Large intestine (tissue), 12 donors: ENCODE measurements at places on chromosomes 13 and 19.

DNA sequence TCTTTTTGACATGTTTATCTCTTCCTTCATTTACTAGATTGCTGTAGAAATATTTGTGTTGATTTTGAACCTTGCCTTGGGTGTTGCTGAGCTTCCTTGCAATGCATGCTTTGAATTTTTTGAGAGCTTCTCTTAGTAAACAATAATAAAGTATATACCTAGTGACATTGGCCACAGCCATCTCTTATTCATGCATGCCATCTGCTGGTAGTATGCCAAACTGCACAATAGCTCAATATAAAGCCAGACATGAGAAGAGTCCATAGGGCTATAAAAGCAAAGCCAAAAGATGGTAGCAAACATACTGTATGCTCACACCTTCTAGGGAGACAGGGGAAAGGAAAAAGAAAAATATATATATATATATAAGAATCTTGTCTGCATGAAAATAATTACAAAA is 18.9 kb upstream of the ZSCAN5A start:
- no peaks in the 10 kb centered on the region for H3K4me1 ChIP-seq
- H3K27me3 ChIP-seq, result no peaks in the 10 kb centered on the region
- H3K36me3 ChIP-seq, result no peaks in the 10 kb centered on the region
- no peak for DNase-seq
- H3K27ac ChIP-seq, result no peak overlapping the region

GRCh38 chr13:93843082-93843481 is 616.5 kb downstream of the GPC6 start:
- H3K27me3 ChIP-seq, result no peaks in the 10 kb centered on the region
- H3K36me3 ChIP-seq, result no peaks in the 10 kb centered on the region

GRCh38 chr19:53808710-53809125 is 15.4 kb downstream of the NLRP12 start:
- H3K4me1 ChIP-seq, result no peaks in the 10 kb centered on the region
- H3K36me3 ChIP-seq, result no peaks in the 10 kb centered on the region
- H3K4me3 ChIP-seq, result no peak overlapping the region
- no peaks in the 10 kb centered on the region for H3K27me3 ChIP-seq

DNA sequence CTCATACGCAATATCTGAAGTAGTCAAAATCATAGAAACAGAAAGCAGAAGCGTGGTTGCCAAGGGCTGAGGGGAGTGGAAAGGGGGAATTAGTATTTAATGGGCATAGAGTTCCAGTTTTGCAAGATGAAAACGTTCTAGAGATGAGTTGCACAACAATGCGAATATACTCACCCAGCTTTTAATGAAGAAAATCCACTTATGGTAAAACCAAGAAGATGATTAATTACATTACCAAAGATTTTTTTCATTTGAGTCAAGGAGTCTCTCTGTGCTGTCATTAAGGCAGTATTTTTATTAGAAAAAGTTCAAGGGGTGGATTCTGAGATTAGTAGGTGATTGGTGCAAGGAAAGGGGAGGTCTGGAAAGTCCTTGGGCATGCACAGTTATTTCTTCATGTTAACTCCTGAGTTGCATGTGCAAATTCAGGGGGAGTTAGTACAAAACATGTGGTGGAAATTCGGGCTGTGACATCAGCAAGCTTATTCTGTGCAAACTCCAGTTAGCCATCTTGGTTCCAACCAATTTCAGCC is 6.9 kb upstream of the CBY2 start:
- no peaks in the 10 kb centered on the region for H3K36me3 ChIP-seq
- no peak overlapping the region for H3K27ac ChIP-seq
- no peaks in the 10 kb centered on the region for H3K4me1 ChIP-seq
- H3K4me3 ChIP-seq, result no peak overlapping the region

GRCh38 chr19:39997638-39998216 is 867 bp downstream of the ZNF546 start:
- peak overlapping the region; percentile 81 for H3K4me3 ChIP-seq
- H3K36me3 ChIP-seq, result no peaks in the 10 kb centered on the region
- H3K4me1 ChIP-seq, result peaks cover 12% of the 10 kb centered on the region
- no peak for DNase-seq
- no peaks in the 10 kb centered on the region for H3K27me3 ChIP-seq
- no peak overlapping the region for H3K27ac ChIP-seq

GRCh38 chr19:39479916-39480315 is 722 bp upstream of the TIMM50 start:
- no peaks in the 10 kb centered on the region for H3K27me3 ChIP-seq
- DNase-seq, result no peak
- peaks cover 9% of the 10 kb centered on the region for H3K4me1 ChIP-seq
- H3K27ac ChIP-seq, result peak overlapping the region; percentile 72
- H3K36me3 ChIP-seq, result peaks cover 23% of the 10 kb centered on the region

- peaks cover 2% of the 10 kb centered on the region for H3K4me1 ChIP-seq
- DNase-seq, result no peak
- H3K36me3 ChIP-seq, result peaks cover 28% of the 10 kb centered on the region
Observed at GRCh38 chr19:36125557-36125956, 10.3 kb downstream of the TBCB start.

DNA sequence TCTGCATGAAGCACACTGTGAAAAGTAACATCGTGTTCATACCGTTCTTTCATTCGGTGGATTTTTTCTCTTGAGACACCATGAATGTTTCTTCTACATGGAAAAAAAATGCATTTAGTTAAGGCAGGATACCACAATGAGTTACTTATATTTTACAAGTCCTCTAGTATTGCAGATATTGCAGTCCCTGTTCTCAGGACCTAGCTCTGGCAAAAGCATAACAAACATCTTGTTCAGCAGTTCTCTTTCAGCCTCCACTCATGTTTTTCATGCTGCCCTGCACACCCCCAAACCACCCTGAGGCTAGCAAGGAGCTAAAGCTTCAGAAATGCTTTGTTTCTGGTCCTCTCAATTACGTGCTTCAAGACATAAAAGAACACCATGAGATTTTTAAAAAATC is 24.8 kb downstream of the N4BP2L1 start:
- H3K27me3 ChIP-seq, result no peaks in the 10 kb centered on the region
- H3K4me3 ChIP-seq, result no peak overlapping the region
- H3K36me3 ChIP-seq, result peaks cover 6% of the 10 kb centered on the region
- no peaks in the 10 kb centered on the region for H3K4me1 ChIP-seq

- no peaks in the 10 kb centered on the region for H3K27me3 ChIP-seq
- H3K4me3 ChIP-seq, result no peak overlapping the region
- H3K27ac ChIP-seq, result no peak overlapping the region
Observed at GRCh38 chr19:2791440-2791839, 6.1 kb downstream of the THOP1 start.

DNA sequence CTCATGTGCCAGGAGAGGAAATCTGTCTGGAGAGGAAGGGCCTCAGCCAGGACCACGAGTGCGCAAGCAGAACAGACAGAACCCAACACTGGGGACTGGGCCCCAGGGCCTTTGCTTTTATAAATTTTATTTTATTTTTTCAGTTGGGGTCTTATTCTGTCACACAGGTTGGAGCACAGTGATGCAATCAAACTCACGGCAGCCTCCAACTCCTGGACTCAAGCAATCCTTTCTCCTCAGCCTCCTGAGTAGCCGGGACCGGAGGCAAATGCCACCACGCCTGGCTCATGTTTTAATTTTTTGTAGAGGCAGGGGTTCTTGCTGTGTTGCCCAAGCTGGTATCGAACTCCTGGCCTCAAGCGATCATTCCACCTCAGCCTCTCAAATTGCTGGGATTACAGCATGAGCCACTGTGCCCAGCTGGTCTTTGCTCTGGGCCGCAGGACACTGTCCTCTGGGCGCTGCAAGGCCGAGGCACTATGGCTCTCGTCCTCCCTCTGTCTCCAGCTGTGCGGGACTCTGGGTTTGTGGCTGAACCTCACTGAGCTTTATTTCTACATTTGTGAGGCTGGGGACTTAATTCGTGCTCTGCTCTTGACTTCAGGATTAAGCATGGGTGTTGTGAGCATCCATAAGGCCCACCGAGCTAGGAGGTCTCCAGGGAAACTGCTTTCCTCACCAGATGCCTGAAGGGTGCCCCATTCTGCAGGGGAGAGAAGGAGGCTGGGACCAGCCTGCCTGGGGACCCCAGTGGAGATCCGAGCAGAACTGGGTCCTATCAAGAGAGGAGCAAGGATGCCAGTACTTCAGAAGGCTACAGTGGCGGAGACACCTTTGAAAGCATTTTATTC is 144.2 kb upstream of the VSTM2B start:
- no peaks in the 10 kb centered on the region for H3K36me3 ChIP-seq
- no peak overlapping the region for H3K4me3 ChIP-seq

- H3K36me3 ChIP-seq, result no peaks in the 10 kb centered on the region
- no peak for DNase-seq
- no peak overlapping the region for H3K4me3 ChIP-seq
- H3K27me3 ChIP-seq, result no peaks in the 10 kb centered on the region
Observed at GRCh38 chr19:38528213-38528755, 89.5 kb downstream of the MAP4K1 start.

- H3K27me3 ChIP-seq, result no peaks in the 10 kb centered on the region
- no peak overlapping the region for H3K27ac ChIP-seq
- no peaks in the 10 kb centered on the region for H3K36me3 ChIP-seq
- no peaks in the 10 kb centered on the region for H3K4me1 ChIP-seq
Observed at GRCh38 chr13:35530147-35530546, 53.7 kb upstream of the MAB21L1 start.

GRCh38 chr19:18153556-18154134 is 682 bp downstream of the PIK3R2 start:
- no peak for DNase-seq
- H3K27ac ChIP-seq, result peak overlapping the region; percentile 81
- peaks cover 38% of the 10 kb centered on the region for H3K4me1 ChIP-seq

GRCh38 chr13:94335761-94336526 is 143.5 kb downstream of the DCT start:
- H3K27ac ChIP-seq, result no peak overlapping the region
- H3K4me1 ChIP-seq, result no peaks in the 10 kb centered on the region
- H3K36me3 ChIP-seq, result no peaks in the 10 kb centered on the region
- H3K4me3 ChIP-seq, result no peak overlapping the region
- no peaks in the 10 kb centered on the region for H3K27me3 ChIP-seq

DNA sequence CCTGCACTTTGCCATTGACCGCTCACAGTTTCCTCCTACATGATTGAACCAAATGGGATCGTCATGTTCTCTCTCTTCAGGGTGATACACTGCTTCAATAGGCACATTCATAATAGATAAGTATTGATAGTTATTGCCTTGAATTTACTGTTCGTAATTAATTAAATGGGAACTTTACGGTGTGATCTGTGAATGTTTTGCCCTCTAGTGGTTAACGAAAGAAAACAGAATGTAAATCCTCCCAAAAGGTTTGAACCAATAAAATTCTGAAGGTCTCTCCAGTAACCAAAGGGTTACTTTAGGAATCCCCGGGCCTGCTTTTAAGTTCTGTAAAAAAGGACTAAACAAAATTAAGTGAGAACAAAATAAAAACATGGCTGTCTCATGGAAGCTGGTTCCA is 389.3 kb downstream of the DACH1 start:
- DNase-seq, result no peak
- H3K4me1 ChIP-seq, result no peaks in the 10 kb centered on the region
- H3K4me3 ChIP-seq, result no peak overlapping the region
- no peaks in the 10 kb centered on the region for H3K27me3 ChIP-seq
